ENCODE measurements at places on chromosomes 5 and 9.

GRCh38 chr9:116572095-116572748 lies 114.9 kb upstream of the TRIM32 start:
- no peak for DNase-seq

GRCh38 chr5:84425365-84425881 lies 40.7 kb upstream of the EDIL3 start:
- DNase-seq: no peak

GRCh38 chr9:129810116-129810515 lies 7.1 kb downstream of the TOR1B start:
- DNase-seq: no peak

DNA sequence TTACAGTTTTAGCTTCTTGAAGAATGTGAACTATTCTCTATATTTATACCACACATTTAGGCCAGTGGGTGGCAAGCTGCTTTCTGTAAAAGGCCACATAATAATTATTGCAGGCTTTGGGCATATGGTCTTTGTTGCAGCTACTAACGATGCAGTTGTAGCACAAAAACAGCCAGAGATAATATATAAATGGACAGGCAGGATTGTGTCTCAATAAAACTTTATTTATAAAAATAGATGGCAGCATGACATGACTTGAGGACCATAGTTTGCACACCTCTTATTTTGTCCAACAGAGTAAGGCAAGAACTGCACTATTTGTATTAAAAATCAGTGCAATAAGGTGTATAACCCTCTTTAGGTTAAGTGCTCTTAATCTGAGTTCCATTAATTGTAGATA lies 415.0 kb downstream of the ANXA1 start:
- DNase-seq: no peak

- DNase-seq: no peak
Observed at GRCh38 chr5:68547056-68547455, 331.5 kb downstream of the PIK3R1 start.

DNA sequence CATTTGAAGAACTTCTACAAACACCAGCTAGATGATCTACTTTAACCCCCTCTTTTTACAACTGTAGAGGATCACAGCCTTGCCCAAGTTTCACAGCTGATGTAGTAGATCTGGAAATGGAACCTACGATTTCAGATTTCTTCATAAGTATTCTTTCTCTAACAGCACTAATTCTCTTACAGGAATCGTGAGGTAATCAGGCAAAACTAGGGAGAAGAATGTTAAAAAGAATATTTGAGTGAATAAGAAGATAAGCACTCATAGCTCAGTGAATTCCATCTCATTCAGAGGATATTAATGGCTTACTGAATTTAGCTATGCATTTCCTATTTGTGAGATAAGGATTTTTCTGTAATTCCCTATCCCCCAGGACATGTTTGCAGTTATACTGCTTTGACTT lies 42.1 kb downstream of the NADK2 start:
- DNase-seq: no peak

GRCh38 chr5:19734776-19735175 lies 253.2 kb downstream of the CDH18 start:
- no peak for DNase-seq

DNA sequence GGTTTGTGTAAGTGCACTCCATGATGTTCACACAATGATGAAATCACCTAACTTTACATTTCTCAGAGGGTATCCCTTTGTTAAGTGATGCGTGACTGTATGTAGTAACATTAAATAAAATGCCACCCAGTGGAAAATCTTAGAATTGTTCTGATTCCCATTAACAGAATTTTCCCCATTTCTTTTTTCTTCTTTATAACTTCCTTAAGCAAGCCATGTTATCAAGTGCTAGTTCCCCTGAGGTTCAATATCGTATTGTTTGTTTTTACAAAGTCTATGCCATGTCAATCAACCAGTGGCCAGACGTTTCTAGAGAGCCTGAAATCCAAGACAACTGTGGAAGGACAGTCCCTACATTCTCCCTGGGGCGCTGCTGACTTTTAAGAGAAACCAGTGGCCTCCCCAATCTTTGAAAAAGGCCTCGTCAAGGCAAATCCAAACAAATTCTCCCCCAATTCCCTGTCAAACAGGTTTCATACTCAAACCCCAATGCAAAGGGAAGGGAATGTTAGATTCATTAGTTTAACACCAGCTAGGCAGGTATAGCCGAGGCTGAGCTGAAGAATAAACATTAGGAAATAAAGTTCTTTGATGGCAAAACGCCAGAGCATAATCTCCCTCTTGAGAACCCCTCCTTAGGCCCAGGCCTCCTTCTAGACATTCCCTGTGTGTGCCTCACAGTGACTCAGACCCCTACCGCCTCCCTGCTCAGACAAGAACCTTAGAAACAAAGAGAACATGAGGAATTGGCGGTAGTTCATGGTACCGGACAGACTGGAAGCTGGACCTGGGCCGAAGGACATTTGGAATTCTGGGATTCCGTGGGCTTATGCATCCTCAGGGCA lies 198.7 kb downstream of the GNA14 start:
- DNase-seq: no peak

DNA sequence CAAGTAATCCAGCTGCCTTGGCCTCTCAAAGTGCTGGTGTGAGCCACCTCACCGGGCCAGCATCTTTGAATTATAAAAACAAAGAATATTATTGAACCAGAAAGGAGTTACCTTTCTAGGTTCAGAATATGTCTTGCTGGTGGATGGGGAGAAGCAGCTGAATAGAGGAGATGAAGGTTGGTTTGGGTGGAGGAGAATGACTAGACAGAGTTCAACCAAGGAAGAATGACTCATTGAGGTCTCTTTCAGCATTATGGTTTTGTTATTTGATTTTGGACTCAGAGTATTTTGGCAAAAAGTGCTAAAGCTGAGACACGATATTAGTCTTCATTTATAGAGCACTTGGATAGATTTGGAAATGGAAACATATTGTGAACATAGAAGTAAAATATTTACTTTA lies 75.2 kb upstream of the MPDZ start:
- no peak for DNase-seq

DNA sequence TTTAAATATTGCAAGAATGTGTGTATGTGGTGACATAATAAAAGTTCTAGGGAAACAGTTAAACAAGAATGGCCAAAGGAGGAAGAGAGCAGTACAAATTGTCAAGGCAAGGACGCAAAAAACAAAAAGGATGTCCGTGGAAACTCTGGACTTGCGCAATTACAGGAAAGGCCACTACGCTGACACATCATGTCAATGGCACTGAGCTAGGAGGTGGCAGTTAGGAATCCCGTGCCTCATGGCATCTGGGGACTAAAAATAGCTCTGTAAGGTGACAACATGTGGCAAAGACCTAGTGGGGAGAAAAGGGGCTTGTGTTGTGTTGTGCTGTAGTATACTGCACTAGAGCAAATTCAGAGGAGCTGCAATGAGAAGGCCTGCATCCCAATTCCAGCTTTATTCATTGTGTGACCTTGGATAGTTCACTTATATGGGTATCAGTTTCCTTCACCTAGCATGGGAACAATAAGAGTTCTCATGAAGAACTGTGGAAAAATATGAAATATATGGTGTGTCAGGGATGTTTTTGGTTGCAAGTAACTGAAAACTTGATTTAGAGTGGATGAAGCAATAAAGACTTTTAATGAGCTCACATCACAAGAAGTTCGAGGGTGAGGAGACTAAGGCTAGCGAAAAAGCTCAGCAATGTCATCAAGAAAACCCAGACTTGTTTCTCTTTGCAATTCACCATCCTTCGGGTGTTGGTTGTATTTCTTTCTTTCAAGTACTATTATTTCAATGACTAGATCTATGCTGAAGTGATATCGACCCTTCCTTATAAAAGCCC lies 124.1 kb upstream of the STC2 start:
- DNase-seq: no peak

DNA sequence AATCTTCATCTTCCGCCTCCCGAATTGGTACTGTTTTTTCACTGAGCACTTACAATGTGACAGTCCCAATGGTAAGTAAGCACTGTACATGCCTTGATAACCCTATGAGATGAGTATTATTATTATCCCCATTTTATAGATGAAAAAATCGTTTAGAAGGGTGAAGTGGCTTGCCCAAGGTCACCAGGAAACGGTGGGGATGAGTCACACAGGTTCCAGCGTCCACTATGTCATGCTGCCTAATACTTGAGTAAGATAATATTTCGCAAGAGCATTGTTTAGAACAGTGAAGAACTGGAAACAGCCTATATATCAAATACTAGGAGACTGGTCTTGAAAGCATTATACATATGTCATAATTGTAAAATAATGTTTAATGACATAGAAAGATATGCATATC lies 12.9 kb downstream of the HAND1 start:
- no peak for DNase-seq

GRCh38 chr9:108094676-108094993 lies 605.1 kb upstream of the KLF4 start:
- no peak for DNase-seq

GRCh38 chr9:133184971-133185370 lies 21.3 kb upstream of the GBGT1 start:
- DNase-seq: no peak

- DNase-seq: no peak
Observed at GRCh38 chr5:31385774-31386537, 145.9 kb downstream of the DROSHA start.

- no peak for DNase-seq
Observed at GRCh38 chr9:4299005-4299795, 668 bp downstream of the GLIS3 start.

DNA sequence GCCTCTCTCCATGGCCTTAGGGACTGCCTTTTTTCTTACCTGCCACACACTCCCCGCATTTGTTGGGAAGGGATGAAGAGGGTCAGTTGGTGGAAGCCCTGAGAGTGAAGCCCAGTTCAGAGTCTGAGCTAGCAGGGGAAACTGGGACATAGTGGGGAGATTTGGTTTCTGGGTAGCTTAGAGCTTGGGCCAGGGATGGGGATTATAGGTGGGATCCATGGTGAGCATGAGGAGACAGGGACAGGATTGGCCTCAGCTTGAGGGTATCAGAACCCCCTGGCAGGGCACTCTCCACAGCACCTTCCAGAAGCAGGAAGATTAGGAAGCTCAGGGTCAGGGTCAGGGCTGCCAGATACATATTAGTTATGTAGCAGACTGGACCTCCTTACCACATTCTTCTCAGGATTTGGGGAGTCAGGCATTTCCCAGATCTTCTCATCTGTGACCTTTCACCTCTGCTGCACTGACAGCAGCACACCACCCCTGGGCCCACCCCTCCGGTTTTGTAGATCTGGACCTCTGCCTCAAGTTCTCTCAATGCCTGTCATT lies 17.9 kb downstream of the OR13J1 start:
- DNase-seq: peak; percentile 67

DNA sequence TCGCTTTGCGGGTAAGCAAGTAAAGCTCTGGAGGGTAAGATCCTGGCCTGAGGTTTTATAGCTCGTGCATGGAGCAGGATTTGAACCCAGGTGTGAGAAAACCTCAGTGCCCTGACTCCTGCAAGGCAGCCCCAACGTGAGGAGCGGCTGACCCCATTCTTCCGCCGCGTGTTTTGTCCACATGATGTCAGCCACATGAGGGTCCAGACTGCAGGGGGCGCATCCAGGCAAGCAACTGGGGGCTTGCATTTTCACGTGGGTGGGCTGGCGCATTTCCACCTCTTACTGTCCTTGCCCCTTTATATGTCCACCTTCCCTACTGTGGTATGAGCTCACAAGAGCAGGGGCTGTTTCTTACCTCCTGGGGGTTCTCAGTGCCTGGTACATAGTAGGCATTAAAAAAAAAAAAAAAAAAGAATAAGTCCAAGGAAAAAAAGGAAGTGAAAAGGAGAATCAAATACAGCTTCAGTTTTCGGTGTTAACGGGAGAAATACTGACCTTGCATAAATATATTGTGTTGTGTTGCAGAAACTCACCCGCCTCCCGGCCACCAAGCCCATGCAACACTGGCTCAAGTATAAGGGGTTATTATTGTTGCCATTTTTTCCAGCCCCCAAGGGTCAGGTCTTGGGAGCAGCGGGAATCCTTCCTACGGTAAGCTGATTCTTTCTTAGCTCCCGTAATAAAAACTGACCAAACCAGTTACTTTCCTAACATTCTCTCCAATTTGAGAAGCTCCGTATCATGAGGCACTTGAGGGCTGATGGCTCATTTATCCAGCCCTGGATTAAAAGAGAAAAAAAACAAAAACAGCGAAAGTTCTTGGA lies 15.0 kb downstream of the TLX3 start:
- DNase-seq: no peak

- DNase-seq: no peak
Observed at GRCh38 chr9:4318741-4319140, 18.9 kb upstream of the GLIS3 start.
